ENCODE measurements at places on chromosomes 3 and 15.

GRCh38 chr3:47663630-47664240 lies 85.1 kb upstream of the CSPG5 start:
- DNase-seq, result no peak

DNA sequence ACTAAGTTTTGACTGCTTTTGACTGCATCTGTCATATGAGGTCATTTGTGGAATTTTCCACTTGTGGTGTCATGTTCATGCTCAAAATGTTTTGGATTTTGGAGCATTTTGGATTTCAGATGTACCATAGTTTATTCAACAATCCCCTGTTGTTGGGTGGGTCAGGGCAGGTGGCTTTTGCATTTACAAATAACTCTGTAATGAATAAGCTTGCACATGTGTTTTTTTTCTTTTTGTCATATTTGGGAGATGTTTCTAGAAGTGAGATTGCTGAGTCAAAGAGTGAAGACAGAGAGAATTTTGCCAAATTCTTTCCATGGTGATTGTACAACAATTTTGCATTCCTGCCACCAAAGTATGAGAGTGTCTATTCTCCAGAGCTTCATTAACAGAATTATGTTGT lies 62.4 kb upstream of the ADPGK start:
- no peak for DNase-seq

- no peak for DNase-seq
Measured at GRCh38 chr15:41568350-41569017, 9.5 kb downstream of the TYRO3 start.

DNA sequence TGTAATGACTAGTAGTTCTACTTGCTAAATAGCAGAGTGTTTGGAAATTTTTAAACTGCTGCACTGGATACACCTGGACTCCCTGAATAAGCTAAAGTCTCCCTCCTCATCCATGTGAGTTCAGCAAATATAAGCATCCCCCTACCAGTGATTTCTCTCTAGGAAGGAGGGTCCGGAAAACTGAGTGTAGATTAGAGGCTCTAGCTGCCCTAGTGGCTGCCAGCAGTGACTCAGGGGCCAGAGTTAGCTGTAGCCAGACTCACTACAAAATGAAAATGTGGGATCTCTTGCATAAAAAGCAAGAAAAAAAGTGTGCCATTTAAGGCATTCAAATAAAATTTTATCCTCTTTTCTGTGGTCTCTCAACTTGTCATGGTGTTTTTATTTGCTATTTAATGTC lies 485.0 kb upstream of the ATP11B start:
- DNase-seq, result no peak

DNA sequence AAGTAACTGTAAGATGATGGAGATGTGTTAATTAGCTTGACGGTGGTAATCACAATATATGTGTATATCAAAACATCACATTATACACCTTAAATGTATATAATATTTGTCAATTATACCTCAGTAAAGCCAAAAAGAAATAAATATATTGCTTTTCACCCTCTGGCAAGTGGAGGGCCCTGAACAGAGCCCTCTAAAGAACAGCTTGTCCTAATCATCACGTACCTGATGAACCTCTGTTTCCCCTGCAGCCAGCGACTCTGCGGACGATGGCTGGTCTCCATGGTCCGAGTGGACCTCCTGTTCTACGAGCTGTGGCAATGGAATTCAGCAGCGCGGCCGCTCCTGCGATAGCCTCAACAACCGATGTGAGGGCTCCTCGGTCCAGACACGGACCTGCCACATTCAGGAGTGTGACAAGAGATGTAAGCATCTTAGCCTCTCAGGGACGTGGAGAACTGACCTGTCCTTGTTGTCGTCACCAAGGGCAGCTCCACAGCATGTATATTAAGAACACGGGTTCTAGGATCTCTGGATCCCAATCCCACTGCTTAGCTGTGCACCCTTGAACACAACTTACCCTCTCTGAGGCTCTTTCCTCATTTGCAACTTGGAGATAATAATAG lies 6.3 kb downstream of the THBS1 start:
- no peak for DNase-seq

GRCh38 chr3:149449182-149449581 lies 25.3 kb upstream of the TM4SF4 start:
- DNase-seq, result no peak
